ENCODE measurements at places on chromosomes 1 and 21.

GRCh38 chr1:37274938-37275631 is 199.3 kb upstream of the ZC3H12A start:
- DNase-seq: no peak

DNA sequence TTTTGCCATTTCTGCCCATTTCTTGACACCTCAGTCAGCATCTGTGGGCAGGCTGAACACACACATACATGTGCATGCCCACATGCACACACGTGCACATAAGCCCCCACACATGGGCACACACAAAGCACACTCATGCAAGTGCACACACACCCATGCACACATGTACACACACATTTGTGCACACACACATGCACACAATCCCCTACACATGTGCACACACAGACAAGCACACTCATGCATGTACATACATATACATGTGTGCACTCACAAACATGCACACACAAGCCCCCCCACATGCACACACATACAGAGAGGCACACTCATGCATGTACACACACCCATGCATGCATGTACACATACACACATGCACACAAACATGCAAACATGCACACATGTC is 83.5 kb upstream of the ACTRT2 start:
- peak; percentile 10 for DNase-seq

- DNase-seq: no peak
Measured at GRCh38 chr1:114853584-114853983, 1.1 kb upstream of the SYCP1 start.

DNA sequence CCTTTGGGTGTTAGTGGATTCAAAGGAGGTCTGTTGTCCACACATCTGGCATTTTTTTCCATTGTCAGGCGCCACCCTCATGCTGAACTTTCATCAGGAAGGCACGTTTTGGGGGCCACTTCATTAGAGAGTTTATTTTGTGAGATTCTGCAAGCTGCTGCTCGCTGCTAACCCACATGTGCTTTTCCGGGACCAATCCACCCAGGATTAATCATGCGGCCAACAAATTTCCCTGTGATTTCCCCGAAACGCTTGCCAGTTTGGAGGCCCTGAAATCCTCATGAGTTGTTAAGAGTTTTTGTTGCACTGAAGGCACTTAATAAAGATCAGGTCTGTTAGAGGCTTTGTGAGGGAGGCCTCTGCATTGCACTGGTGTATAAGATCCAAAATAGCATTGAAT is 2.4 kb downstream of the PDPN start:
- no peak for DNase-seq

- no peak for DNase-seq
Measured at GRCh38 chr1:181033799-181034451, at the start of gene MR1. Gene MR1 (plus strand): TSS chr1:181033983. CDS start chr1:181034008, 25 bp downstream.

- no peak for DNase-seq
Measured at GRCh38 chr1:214923278-214923915, 159.1 kb upstream of the KCNK2 start.

All from RWPE2 (cell line).